ENCODE measurements at places on chromosomes 11 and 22.

DNA sequence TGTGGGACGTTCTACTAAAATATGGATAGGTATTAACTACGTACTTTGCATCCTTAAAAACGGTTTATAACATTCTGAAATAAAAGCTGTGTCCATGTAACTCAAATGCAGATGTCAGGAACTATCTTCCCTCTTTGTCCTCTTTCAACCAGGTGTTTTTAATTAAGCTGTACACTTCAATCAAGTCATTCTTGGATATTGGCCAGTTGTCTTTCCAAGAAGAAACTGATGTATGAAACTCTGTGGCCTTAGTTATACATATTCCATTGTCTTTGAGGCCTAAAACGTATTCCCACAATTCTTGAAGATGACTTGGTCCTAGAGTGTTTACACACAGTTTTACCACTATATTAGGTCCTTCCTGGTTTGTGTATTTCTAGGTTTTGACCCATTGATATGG, 249.0 kb upstream of the CNTN5 start:
- no peak for DNase-seq

- DNase-seq: no peak
These were observed 73.5 kb downstream of the KCNQ1 start for GRCh38 chr11:2518111-2518982.

- DNase-seq: no peak
These were observed 836.4 kb downstream of the TBC1D22A start for GRCh38 chr22:47598864-47599263.

- DNase-seq: no peak
These were observed 27.7 kb downstream of the ARFGAP2 start for GRCh38 chr11:47148903-47149531.

DNA sequence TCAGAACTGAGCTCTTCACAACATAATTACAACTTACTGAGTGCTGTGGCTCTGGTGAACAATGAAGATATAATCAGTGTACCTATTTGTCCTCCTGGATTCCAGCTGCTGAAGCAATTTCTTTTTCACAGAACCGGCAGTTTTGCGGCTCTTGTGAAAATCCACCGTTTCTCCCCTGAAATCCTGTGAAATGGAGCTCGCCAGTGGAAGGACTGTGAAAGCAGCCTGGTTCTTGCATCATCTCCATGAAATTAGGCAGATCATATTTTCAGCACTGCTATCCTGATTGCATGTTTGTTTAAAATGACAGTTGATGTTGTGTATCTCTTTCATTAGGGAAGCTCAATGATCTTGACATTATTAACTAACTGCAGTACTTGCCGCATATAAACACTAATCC, 120.2 kb upstream of the SNX19 start:
- no peak for DNase-seq

GRCh38 chr11:50214376-50214775, 181.7 kb downstream of the OR4C45 start:
- no peak for DNase-seq

DNA sequence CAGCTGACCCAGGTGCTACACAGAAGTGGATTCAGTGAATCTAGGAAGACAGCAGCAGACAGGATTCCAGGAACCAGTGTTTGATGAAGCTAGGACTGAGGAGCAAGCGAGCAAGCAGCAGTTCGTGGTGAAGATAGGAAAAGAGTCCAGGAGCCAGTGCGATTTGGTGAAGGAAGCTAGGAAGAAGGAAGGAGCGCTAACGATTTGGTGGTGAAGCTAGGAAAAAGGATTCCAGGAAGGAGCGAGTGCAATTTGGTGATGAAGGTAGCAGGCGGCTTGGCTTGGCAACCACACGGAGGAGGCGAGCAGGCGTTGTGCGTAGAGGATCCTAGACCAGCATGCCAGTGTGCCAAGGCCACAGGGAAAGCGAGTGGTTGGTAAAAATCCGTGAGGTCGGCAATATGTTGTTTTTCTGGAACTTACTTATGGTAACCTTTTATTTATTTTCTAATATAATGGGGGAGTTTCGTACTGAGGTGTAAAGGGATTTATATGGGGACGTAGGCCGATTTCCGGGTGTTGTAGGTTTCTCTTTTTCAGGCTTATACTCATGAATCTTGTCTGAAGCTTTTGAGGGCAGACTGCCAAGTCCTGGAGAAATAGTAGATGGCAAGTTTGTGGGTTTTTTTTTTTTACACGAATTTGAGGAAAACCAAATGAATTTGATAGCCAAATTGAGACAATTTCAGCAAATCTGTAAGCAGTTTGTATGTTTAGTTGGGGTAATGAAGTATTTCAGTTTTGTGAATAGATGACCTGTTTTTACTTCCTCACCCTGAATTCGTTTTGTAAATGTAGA, 1.7 kb downstream of the MALAT1 start:
- DNase-seq: no peak

- peak; percentile 10 for DNase-seq
These were observed 109.8 kb downstream of the NAT10 start for GRCh38 chr11:34214961-34215805.

GRCh38 chr11:6817694-6818093, 18.2 kb upstream of the OR6A2 start:
- no peak for DNase-seq

GRCh38 chr22:37284126-37284804, 2.0 kb downstream of the CYTH4 start:
- DNase-seq: peak; percentile 32

GRCh38 chr11:121581607-121582006, 128.8 kb upstream of the SORL1-AS1 start:
- DNase-seq: no peak

DNA sequence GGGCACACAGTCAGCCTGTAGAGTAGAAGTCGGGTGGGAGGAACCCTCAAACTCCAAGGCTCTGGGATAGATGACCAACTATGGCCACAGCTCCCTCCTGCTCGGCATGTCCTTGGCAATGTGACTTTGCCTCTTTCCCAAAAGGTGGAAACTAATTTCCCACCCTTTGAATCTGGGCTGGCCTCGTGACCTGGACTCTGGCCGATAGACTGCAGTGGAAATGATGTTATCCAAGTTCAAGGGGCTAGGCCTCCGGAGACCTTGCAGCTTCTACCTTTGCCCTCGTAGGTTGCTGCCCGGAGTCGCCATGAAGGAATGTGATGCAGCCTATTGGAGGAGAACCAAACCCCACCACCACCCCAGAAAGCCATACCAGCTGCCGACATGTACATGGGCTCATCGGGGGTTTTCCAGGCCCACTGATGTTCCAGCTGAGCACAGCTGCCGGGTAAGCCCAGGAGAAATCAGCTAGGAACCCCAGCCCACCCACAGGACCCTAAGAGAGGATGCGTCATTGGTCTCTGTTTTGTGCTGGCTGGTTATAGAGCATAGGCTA, 30.4 kb downstream of the KCNJ4 start:
- DNase-seq: no peak

- DNase-seq: no peak
These were observed 8.3 kb downstream of the KRTAP5-11 start for GRCh38 chr11:71574418-71574817.

DNA sequence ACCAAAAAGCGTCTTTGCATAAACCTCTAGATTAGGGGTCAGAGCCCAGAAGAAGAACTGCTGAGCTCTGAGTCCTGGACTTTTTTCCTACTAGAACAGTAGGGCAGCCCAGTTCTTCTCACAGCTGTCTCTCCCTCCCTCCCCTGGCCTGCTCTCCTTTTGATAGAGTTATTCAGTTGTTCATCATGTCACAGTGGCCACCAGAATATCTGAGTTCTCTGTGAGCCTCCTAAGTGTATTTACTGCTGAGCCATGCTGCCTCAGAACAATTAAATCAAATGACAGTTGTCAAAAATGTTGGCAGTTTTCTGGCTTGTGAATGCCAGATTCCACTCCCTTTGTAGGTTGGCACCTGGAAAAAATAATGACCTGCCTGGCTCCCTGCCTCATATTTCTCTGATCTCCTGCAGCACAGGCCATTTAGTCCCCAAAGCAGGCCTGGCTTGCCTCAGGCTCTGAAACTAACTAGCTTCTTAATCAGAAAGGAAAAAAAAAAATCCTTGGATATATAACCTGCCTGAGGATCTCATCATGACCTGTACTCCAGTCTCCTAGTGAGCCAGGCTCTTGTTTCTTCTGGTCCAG, 377.4 kb upstream of the LARGE1 start:
- DNase-seq: no peak

- no peak for DNase-seq
These were observed 339.0 kb downstream of the METTL15 start for GRCh38 chr11:28447226-28447625.

- DNase-seq: peak; percentile 48
These were observed 19.3 kb downstream of the MYH9 start for GRCh38 chr22:36368359-36368983.

DNA sequence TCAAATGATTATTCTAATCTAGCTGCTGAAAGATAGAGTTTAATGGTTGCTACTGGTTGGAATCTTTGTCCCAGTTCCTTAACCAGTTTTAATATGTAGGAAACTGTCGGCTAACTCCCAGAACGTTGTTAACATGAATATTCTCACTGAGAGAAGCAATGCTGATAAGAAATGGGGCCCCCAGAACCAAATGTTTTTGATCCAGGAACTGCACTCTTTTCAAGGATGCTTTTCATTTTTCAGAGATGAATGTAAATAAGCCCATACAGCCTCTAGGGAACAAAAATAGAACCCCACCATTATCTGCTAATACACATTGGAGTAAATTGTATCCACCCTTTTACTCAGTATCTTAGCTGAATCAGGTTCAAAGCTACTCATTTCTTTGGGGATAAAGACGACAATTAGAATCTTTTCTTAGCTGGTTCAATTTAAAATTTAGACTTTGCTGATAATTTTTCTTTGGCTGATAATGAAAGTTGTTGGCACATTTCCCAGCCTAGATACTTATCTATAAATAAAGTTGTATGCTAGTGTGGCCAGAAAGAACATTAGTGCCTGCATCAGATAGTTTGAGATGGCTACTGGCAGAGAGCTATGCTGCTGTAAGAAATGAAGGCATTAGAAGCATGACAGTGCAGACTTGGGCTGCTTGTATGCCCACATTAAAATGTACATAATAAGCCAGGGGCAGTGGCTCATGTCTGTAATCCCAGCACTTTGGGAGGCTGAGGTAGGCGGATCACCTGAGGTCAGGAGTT, 323.3 kb upstream of the PDGFD start:
- no peak for DNase-seq

- DNase-seq: no peak
These were observed 1.1 kb downstream of the DHCR7 start for GRCh38 chr11:71446942-71447688.

DNA sequence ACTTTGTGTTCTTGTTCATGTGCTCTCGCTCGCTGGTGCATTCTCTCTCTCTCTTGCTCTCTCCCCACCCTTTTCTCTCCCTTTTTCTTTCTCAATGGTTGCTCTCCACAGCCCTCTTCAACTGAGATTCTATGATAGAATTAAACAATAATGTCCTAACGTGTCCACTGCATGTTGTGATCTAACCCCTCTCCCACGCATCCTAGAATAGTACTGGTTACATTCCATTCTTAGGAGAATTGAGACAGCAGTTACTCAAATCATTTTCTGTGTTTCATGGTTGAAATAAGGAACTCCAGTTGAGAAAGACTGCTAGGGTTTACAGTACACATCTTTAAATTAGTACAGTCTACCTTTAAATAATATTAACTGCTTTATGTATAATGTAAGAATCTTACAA, 318.1 kb upstream of the PITPNB start:
- DNase-seq: no peak

DNA sequence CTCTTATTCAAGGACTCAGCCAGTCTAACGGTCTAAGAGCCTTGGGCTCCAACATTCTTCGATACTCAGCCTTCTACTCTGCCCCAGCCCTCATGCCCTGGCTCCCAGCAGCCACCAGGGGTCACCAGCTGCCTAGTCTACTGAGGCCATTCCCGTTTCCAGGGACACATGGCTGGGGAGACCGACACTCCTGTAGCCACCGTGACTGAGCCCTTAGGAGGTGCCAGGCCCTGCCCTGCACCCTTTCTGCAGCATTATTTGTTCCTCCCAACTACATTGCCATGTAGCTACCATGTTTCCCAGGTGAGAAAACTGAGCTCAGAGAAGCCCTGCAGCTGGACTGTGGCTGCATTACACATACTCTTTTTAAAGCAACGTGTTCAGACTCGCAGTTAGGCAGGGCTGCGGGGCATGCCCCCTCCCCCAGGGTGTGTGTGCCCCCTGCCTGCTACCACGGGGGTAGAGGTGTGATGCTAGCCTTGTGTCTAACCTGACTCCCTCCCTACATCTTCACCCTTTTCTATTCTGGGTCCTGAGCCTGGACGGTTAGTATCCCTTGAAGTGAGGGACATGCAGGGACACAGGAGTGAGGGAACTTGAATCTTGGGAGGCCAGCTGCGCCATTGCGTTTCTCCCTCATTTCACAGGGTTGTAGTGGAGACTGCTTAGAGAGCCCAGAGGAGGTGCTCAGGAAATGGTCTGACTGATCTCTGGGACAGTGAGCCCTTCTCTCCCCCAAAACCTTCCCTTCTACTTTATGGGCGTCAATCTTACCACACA, 17.5 kb downstream of the ATG16L2 start:
- peak; percentile 61 for DNase-seq

DNA sequence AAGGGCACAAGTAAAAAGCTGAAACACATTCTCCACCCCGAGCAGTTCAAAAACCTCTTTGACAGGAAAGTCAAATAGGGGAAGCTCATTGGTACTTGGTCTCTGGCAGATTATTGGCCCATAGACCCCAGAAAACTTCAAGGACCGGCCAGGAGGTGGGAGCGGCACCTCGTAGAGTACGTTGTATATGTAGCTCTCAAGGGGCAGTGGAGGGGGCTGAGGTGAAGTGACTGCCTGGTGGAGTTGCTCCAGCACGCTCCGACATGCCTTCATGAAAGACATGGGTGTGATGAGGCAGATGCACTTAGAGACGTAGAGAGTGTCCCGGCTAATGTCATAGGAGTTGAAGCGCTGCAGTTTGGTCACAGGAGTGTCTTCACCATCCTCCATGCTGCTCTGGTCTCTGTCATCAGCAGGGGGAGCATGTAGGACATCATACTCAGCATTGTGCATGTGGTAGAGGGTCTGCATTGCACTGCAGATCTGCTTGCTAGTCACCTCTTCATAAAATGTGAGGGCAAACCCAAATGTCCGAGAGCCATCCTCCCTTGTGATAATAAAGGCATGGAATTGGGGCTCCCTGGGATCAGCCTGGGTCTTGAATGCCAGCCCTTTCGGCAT, 61.3 kb downstream of the DENND5A start:
- peak; percentile 20 for DNase-seq

DNA sequence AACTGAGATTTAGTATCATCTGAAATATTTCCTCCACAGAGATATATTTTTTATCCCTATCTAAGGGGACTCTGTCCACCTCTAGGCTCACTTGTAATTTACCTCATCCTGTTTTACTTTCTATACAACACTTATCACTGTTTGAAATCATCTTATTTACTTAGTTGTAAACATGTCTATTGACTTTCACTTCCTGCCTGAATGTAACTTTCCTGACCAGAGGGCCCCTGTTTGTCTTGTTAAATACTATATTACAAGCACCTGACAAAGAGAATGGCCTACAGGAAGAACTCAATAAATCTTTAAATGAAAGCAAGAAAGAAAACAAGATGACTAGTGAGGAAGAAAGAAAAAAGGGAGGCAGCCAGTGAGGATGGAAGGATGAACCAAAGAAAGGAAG, 1727.5 kb downstream of the LRRC4C start:
- DNase-seq: no peak
